ENCODE measurements at places on chromosomes 13 and 19.

DNA sequence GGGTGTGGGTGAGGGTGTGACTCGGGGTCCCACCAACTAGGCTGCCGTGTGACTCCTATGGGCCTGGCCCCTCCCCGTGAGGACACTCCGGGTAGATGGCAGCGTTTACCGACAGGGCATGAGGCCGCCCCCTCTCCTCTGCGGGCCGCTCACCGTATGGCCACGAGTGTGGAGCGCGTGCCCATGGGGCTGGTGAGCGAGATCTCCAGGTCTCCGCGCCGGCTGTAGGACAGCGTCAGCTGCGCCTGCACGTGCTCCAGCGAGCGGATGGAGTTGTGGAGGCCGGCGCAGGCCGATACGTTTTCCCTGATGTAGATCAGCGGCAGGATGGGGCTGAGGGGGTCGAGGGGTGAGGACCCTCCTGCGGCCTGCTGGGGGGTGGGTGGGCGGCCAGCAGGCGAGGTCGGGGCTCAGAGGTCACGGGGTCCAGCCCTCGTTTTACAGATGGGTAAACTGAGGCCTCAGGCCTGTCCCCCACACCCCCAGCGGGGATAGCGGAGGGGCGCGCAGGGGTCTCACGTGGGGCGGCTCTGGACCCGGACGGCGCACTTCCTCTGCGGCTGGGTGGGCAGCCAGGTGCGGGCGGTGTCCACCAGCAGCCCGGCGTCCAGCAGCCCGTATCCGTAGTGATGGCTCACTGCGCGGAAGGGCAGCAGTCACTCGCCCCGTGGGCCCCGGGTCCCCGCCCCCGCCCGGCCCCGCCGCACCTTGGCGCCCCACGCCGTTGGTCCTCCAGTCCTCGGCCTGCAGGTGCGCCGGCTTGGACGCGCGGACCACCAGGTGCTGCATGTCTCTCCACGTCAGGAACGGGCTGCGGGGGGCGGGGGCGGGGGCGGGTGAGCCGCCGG is 4.3 kb upstream of the C19orf25 start:
- no peak for DNase-seq

DNA sequence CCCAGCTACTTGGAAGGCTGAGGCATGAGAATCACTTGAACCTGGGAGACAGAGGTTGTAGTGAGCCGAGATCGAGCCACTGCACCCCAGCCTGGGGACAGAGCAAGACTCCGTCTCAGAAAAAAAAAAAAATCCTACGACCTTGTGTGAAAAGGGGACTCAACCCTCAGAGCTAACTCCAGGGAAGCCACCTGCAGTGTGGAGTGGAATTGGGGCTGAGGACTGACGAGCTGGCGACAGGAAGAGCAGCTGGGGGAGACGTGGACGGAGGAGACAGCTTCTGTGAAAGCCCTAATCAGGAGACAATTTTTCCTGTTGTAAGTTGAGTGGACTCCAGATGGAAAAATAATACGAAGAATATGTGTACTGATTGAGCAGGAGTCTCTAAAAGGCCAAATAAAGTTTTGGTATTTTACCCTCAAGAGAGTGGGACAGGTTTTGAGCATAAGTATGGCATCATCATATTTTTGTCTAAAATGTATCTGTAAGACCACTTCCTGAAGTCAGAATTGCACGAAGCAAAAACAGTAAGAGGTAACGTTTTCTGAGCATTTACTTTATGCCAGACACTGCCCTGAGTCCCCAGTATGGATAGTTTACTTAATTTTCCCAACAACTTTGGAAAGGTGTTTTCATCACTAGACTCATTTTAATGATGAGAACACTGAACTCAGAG is 12.0 kb upstream of the LAIR1 start:
- no peak for DNase-seq

- no peak for DNase-seq
These were observed 74.7 kb downstream of the MZT1 start for GRCh38 chr13:72652681-72653080.

DNA sequence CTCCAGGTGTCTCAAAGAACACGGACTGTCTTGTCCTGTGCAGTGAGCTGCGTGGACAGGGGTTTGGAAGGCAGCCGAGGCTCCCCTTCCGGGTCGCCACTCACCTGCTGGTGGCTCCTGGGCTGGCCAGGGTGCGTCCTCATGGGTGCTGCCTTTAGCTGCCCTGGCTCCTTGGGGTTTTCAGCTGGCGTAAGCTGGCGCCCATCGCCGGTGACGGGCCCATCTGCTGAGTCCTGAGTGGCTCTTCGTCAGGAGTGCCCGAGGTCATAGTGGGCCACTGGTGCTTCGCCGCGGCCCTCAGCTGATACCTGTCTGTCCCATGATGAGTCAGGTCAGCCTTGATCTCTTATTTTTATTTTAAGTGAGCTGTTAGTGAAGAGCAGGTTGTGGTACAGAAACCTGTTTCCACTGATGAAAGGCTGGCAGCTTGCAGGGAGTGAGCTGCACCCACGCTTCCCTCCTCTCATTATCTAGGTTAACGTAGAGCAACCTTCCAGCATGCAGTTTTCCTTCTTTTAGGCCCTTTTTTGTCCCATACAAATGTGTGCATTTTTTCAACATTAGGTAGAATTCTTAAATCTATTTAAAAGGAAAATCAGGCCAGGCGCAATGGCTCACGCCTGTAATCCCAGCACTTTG is 18.4 kb downstream of the EPN1 start:
- DNase-seq = no peak

- no peak for DNase-seq
These were observed 17.4 kb downstream of the PIP5K1C start for GRCh38 chr19:3682741-3683404.

DNA sequence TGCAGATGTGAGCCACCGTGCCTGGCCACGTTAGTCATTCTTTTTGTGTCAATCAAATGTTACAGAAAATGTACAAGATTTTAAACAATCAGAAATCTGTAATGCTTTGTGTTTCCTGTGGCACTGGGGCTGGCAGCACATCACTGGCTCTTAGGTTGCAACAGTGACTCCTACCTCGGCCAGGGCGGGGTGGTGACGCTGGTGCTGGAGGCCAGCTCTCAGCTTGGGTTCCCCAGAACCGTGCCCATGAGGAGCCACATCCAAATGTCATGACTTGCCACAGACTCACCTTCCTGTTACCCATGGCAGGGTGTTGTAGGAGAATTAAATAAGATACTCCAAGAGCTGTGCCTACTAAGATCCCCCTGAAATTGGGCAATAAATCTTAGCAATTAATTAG is 161.7 kb downstream of the TEX29 start:
- no peak for DNase-seq

DNA sequence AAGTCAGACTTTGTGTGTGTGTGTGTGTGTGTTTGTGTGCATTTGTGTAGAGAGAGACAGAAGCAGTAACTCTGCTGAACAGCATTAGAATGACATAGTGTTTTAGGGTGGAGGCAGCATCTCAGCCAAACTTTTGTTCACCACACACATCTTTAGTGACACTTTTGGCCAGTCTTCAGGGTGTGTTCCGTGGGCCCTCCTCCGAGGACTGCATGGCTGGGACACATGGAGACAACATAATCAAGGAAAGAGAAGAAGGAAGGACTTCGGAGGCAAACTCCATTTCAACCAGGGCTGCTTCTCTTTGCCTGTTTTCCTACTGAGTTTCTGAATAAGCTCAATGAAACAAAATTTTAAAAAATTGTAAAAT is 205.1 kb downstream of the LHFPL6 start:
- no peak for DNase-seq

DNA sequence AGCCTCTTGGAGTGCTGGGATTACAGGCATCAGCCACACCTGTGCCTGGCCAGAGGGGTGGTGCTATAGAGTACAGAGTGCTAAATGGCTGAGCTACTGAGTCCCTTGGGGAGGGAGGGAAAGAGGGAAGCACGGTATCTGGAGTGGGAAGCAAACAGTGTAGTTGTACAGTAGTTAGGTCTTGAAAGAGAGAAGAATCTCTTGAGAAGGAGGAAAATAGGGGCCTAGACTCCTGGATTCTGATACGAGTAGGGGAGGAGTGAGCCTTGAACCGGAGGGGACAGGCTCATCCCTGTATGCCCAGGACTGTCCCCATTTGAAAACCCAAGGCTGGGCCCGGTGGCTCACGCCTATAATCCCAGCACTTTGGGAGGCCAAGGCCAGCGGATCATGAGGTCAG is 5.1 kb downstream of the MYADM start:
- no peak for DNase-seq

GRCh38 chr19:13095934-13096927 is 6.4 kb downstream of the LYL1 start:
- DNase-seq = no peak

GRCh38 chr19:17076543-17076991 is 990 bp downstream of the MYO9B start:
- DNase-seq = no peak

DNA sequence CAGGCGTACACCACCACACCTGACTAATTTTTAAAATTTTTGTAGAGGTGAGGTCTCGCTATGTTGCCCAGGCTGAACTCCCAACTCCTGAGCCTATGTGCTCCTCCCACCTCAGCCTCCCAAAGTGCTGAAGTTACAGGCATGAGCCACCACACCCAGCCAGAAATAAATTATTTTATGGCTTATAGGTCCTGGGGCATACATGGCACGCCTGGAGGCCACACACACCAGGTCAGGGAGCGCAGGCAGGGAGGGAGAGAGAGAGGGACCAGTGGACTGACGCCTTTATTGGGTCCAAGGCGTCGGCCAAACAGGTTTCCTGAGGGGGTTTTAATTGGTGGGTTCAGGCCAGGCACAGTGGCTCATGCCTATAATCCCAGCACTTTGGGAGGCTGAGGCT is 6.8 kb downstream of the SPIB start:
- DNase-seq = no peak

DNA sequence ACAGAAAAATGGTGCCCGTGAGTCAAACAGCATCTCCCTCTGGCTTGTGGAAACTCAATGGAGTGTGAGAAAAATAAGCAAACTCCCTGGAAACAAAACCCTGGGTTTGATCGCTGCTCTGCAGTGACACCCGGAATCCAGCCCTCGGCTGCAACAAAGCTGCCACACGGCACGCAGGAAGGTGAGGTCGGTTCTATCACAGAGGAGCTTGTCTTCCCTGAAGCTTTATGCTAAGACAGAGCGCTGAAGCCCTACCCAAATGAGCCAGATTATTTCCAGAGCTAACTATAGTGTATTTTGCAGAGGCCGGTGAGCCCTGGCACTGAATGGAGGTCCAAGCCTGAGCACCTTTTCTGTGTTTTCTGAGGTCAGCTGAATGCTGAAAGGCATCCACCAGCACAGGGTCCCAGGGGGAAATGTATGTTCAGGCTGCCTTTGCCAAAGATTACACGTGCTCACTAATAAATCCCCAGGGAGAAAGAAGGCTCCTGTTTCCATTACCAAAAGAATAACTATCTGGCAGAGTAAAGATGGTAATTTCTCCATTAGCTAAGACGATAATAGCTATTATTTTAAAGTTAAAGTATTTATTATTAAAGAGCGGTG is 77.8 kb downstream of the TSHZ3 start:
- no peak for DNase-seq

DNA sequence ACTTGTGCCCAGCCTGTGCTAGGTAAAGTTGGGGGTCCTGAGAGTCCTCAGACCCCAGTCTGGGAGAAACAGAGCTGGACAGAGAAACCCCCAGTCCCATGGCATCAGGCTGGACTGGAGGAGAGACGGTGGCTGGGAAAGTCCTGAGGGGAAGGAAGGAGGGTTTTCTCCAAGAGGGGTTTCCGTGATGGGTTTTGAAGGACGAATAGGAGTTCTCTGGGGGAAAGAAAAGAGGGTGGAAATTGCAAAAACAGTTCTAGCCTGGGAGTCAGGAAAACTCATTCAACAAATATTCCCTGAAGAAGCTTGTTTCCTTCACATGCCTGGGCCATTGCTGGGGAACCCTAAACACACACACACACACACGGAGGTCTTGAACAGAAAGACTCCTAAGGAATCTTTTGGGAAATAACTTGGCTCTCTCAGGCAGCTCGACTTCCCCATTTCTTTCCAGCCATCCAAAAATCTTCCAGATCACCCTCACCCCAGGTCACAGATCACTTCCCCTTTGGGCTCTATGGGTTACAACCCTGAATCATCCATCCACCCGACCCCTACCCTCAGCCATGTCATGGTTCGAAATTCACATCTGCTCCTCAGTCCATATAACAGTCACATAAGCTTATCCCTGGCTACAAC is 47.5 kb downstream of the COLGALT1 start:
- no peak for DNase-seq

GRCh38 chr13:98279473-98280175 is 102.6 kb upstream of the RNF113B start:
- DNase-seq = no peak

DNA sequence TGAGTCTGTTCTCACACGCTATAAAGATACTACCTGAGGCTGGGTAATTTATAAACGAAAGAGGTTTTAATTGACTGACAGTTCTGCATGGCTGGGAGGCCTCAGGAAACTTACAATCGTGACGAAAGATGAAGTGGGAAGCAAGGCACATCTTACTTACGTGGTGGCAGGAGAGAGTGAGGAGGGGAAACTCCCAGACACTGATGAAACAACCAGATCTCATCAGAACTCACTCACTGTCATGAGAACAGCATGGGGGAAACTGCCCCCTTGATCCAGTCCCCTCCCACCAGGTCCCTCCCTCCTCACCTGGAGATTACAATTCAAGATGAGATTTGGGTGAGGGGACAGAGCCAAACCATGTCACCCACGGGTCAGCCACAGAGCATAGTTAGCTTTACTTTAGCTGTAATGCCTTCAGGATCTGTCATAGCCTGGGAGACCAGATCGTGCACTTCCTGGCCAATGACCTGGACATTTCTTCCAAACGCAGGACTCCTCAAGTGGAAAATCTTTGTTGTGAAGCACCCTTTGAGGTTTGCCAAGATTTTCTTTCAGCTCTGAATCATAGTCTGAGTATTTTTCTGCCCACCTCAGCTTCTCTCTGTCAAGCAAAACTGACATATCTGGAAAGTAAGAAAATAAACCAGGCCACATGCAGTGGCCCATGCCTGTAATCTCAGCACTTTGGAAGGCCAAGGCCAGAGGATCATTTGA is 25.2 kb upstream of the HIF3A start:
- DNase-seq = no peak
